ENCODE measurements at places on chromosomes 11 and 22. TPM values are rescaled to one million over a fixed set of nuclear protein-coding genes. Genes with fewer than 3 reads are reported as not detected.

GRCh38 chr11:61503135-61503770 is 5.3 kb upstream of the LRRC10B start:
- H3K27ac ChIP-seq, result no peak overlapping the region
- DNase-seq, result no peak
- peaks cover 11% of the 10 kb centered on the region for H3K4me1 ChIP-seq
- H3K36me3 ChIP-seq, result no peaks in the 10 kb centered on the region

The ROBO4 gene
- total RNA-seq, result not detected

The FCHSD2 gene
- total RNA-seq, result 18.1 TPM

DNA sequence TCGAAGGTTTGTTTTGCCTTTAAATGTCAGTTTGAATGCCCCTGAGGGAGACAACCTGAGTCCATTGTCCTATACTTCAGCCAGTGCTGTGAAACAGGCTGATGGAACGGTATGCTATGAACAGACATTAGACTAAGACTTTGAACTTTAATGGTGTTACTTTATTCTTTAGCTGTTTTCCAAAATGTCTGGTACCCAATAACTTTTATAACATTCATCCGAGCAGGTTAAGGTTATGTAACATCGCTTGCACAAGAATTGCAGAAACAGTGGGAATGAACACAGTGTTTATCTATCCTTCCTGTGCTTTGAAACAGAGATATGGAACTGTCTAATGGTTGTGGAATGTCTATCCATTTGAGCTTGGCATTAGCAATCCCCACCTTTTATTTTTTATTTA is 12.5 kb upstream of the PTS start:
- no peak for DNase-seq
- no peak overlapping the region for H3K4me3 ChIP-seq
- H3K36me3 ChIP-seq, result no peaks in the 10 kb centered on the region
- H3K27me3 ChIP-seq, result peaks cover 18% of the 10 kb centered on the region

DNA sequence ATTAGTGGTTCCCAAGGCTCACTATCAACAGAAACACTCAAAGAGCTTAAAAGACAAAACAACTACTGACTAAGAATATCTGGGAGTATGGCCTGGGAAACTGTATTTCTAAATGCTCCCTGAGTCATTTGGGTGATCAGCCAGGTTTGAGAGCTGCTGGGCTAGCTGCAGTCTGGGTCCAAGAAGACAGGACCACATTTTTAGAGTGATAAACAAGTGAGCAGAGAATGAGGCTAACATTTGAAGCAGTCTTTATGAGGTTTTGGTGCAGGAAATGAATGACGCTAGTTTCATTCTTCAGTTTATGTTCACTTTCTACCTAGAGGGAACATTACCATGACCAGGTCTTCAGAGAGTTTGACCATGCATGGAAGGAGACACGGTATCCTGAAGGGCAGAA is 97.7 kb downstream of the TEAD1 start:
- no peak overlapping the region for H3K27ac ChIP-seq
- H3K4me3 ChIP-seq, result no peak overlapping the region
- peaks cover 14% of the 10 kb centered on the region for H3K27me3 ChIP-seq
- peaks cover 9% of the 10 kb centered on the region for H3K4me1 ChIP-seq
- no peak for DNase-seq
- H3K36me3 ChIP-seq, result no peaks in the 10 kb centered on the region

The RFPL3 gene
- total RNA-seq, result not detected

GRCh38 chr11:31421820-31422219 is 52.2 kb downstream of the DNAJC24 start:
- H3K27me3 ChIP-seq, result no peaks in the 10 kb centered on the region
- H3K4me3 ChIP-seq, result no peak overlapping the region
- H3K27ac ChIP-seq, result no peak overlapping the region
- H3K4me1 ChIP-seq, result no peaks in the 10 kb centered on the region

GRCh38 chr11:129992161-129992944 is 10.3 kb downstream of the PRDM10 start:
- H3K27ac ChIP-seq, result no peak overlapping the region
- no peak overlapping the region for H3K4me3 ChIP-seq
- H3K27me3 ChIP-seq, result no peaks in the 10 kb centered on the region

Measured in activated T-helper 2 cell treated with anti-CD3 and anti-CD28 coated beads, Interferon-gamma antibody, Interleukin-2, Interleukin-4, amounts not matched to agents 10 μg/mL and 5 μg/mL and 100 μg/mL, durations not matched to agents 14 hours and 24 hours and 36 hours (primary cell).